NCI-H774 (cell line): ENCODE measurements at places on chromosomes 11 and 22.

DNA sequence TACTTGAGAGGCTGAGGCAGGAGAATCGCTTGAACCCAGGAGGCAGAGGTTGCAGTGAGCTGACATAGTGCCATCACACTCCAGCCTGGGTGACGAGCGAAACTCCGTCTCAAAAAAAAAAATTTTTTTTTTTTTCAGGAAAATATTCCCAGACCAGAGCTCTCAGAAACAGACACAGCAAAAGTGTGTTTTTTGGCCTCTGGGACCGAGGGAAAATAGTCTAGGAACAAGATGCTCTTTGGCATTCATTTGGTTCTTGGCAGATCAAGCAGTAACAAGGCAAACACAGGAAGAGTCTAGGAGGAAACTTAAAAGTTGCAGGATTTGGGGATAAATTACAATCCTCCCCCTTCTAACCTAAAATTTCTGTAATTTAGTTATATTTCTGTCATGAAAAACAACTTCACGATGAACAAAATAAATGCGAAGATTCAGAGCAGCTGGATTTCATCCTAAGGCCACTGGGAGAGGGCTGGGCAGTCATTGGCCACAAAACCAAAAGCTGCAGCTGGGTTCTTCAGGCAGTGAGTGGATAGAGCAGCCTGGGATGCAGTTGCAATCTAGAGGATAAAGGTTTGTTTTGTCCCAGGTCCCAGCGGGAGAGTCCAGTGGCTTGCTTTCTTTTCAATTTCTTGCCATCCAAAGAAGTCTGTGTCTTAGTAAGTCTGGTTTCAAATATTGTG, 19.7 kb downstream of the ATG16L2 start:
- no peak for DNase-seq

DNA sequence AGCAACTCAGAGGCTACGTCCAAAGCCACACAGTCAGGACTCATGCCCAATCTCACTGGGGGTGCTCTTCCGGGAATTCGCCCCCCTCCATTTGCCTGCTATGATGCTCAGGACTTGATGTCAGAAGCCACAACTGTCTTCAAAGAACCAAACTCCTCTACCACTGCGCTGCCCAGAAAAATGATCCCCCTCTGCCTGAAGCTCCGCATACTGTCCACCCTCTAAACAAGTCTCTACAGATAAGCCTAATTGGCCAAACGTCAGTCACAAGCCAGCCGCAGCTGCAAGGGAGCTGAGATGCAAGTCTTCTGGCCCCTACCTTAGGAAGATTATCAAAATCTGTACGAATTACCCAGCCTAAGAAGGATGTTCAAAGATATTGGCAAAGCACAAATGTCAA, 294.6 kb downstream of the BUD13 start:
- no peak for DNase-seq

DNA sequence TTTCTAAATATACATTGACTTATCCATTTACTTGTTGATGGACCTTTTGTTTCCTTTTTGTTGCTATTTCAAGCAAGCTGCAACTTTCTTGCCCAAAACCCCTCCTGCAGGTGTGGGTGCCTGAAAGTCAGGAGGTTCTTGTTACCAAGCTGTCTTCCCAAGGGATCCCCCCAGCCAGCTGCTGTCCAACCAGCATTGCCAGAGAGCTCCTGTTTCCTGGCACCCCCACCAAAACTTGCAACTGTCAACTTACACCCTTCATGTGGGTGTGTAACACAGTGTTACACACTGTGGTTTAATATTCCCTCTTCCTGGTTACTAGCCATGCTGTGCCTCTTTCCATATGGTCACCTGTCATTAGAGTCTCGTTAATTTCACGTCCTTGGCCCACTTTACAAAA, 1.6 kb upstream of the KRTAP5-1 start:
- DNase-seq, result no peak

GRCh38 chr11:65894034-65894591, 3.6 kb downstream of the CCDC85B start:
- DNase-seq, result no peak

- DNase-seq, result no peak
Measured at GRCh38 chr11:17387811-17388210, 648 bp downstream of the KCNJ11 start.

DNA sequence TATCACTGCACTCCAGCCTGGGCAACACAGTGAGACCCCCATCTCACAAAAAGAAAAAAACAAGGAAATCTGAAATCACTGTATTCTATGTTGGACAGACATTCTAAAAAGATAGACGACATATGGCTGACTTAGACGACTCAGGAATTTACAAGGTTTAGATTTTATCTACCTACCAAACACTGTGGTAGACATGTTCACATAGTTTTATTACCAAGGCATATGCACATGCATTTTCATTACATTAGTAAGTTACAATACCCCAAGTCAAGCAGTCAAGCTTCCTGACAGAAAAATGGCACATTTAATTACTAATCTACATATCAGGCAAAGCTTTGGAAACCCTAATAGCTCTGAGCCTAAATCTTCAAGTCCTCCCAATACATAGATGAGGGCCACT, 262.2 kb downstream of the TTC28 start:
- DNase-seq, result no peak

- no peak for DNase-seq
Measured at GRCh38 chr11:130263351-130263750, 51.4 kb downstream of the ZBTB44 start.

DNA sequence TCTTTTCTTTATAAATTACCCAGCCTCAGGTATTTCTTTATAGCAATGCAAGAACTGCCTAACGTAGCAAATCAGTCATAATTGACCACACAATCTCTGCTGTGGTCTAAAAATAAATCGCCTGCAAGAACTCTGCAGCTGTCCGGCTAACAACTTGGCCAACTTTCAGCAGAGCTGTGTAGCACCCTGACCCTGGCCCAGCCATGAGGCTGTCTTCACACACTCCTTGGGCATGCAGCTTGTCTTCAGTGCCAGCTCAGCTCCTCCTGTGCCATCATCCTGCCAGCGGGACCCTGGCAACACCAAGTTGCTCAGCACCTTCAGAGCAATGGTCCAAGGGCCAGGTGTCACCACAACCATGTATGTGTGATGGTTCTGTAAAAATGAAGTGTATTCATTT, 355.6 kb downstream of the OPCML start:
- DNase-seq, result no peak

DNA sequence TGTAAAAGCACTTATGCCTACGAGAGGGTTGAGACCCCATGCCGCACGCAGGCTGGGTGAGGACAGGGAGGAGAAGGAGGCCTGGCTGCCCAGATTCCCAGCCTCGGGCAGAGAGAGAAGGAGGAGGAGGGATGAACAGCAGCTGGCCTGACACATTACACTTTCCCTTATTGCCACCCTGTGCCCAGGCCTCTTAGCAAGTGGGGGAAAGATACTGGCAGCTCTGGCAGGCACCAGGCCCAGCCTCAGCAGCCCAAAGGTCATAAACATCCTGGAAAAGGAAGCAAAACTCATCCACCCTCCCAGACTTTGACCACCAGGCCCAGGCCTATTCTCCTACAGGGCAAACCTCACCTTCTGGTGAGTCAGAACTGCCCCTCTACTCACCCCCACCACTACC, 4.7 kb downstream of the PLAAT3 start:
- DNase-seq, result no peak

DNA sequence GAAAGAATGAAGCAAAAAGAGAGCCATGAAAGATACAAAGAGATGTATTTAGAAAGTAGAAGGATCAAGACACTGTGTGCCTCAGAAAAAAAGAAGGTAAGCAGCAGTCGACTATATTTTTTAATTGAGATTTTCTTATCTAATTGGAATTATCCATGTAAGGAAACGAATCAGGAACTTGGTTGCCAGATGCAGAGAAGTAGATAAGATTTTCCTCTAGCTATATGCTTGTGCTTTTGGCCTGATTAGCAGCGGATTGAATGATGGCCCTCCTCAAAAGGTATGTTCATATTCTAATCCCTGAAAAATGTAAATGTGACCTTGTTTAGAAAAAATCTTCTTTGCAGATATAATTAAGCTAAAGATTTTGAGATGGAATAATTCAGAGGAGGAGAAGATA, 43.9 kb upstream of the CARD18 start:
- no peak for DNase-seq
